ENCODE measurements at places on chromosomes 5 and 9.

DNA sequence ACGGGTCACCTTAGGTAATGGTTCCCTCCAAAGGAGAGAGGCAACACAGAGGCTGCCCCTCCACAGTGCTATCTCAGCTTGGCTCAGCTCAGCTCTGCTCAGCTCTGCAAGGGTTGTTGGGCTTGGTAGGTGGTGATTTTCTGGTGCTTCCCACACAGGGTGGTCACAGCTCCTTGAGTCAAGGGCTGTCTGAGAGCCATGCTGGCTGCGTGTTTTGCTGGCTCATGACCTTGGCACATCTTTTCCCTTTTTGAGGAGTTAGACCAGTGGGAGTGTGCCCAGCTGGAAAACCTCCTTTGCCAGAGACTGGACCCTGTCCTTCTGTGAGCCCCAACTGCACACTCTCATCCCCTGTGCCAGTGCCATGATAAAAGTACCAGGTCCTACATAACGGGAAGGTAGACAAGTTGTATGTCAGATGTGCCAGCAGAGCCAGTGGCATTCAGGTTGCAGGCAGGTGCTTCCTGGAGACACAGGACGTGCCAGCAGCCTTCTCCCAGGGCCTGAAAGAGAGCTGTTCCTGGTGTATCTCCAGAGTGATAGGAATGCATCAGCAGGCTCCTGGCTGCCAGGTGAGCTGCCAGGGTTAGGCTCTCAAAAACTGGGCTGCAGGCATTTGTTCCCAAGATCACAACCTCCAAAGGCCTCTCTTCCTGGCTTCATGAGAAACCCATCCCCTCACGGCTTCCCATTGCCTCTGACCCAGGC, 118.6 kb upstream of the CXCL14 start:
- DNase-seq: no peak

DNA sequence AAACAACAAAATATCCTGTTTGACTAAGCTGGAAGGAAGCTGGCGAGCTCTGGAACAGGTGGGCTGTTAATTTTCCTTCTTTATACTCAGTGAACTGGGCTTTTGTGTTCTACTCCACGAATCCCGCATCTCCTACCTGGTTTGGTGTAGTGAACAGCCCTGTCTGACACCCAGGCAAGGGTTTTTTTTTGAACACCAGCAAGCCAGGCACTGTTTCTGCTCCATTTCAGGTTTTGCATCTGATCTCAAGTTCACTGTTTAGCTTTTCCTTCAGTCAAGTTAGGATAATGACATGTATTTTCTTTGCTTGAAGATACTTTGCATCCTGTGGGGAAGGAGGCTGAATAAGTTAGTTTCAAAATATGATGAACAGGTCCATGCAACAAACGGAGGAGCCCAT, 204.5 kb downstream of the SEMA6A start:
- no peak for DNase-seq

GRCh38 chr9:135365013-135365768, 114.4 kb upstream of the PPP1R26 start:
- DNase-seq: no peak

DNA sequence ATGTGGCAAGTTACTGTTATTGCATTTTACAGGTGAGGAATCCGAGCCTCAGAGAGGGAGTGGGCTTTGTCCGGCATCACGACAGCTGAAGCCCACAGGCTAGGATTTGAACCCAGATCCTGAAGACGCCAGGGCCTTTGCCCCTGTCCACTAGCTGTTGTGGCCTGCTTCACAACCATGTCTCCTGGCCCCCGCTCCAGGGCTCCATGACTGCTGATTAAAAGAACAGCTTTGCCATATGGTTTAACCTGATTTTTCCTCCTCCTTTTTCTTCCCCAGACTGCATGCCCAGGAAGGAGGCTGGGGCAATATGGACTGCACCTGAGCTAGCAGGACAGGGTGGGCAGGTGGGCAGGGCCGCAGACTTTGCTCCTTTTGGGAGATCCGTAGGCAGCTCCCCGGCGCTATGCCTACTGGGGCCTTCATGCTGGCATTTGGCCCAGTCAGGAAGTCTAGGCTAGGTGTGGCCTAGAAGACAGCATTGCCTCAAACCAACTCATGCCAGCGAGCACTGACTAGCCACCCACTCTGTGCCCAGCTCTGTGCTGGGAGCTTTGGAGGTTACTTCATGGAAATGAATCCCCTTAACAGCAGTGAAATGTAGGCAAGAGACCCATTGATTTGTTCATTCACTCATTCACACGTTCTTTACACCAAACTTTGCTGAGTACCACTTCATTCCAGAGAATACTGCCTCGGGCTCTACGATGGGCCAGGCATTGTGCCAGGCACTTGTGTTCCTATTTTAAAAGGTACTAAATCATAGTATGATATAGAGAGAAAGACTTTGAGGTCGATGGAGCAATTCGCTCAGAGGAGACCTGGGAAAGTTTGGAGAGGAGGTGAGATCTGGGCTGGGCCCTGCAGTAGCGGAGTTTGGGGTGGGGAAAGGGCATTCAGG, 94.3 kb upstream of the CPEB4 start:
- no peak for DNase-seq

- no peak for DNase-seq
Measured at GRCh38 chr9:35659340-35659739, 1.2 kb downstream of the CCDC107 start.

- DNase-seq: no peak
Measured at GRCh38 chr5:115873392-115873791, 31.7 kb downstream of the AP3S1 start.

GRCh38 chr5:17801595-17801994, 167.3 kb downstream of the TAF11L14 start:
- DNase-seq: no peak

DNA sequence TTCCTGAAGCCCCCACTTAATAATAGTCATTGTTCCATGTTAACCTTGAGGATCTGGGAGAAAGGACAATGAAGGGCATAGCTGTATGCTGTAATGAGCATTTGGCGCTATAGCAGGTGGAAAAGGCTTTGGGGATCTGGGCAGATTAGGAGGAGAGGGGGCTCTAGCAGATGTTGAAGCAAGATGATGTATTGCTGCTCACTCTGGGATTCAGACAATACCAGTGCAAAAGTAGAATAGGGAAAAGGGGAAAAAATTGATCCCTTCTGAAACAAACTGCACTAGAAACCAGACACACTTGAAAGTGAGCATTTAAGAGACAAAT, 575.3 kb upstream of the MEF2C start:
- DNase-seq: no peak

GRCh38 chr5:138944527-138945322, 69.6 kb upstream of the LRRTM2 start:
- DNase-seq: no peak

GRCh38 chr9:131100445-131100844, 4.1 kb downstream of the AIF1L start:
- no peak for DNase-seq

GRCh38 chr9:37433867-37434371, 11.4 kb downstream of the GRHPR start:
- no peak for DNase-seq

- DNase-seq: no peak
Measured at GRCh38 chr9:111603041-111603440, 3.6 kb upstream of the PTGR1 start.

GRCh38 chr9:129550199-129550839, 70.6 kb downstream of the C9orf50 start:
- DNase-seq: no peak

DNA sequence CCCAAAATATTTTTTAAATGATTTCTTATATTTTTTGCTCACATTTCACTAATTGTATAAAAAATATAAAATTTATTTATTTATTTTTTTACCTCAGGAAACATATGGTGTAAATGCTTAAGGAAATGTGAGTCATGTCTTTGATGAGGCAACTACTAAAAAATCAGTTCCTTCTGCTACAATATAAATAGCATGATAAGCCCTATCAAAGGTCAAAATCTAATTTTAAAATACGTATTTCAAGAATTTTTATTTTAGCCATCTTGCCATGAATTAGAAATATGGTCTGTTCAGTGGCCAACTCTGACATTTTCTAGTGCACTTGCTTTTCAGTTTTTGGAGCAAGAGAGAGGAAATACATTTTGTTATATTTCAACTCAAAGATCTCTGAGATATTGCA, 50.5 kb downstream of the PDE4D start:
- DNase-seq: no peak

- no peak for DNase-seq
Measured at GRCh38 chr5:145244251-145244650, 590.9 kb downstream of the PRELID2 start.

All from T follicular helper cell (primary cell).